Right hindlimb (tissue), 1 donor: ENCODE measurements at places on chromosomes 6 and 20.

GRCh38 chr20:62908971-62909791 lies 17.1 kb downstream of the DIDO1 start:
- DNase-seq, result no peak

- DNase-seq, result no peak
Observed at GRCh38 chr6:100160930-100161329, 166.9 kb upstream of the MCHR2 start.

DNA sequence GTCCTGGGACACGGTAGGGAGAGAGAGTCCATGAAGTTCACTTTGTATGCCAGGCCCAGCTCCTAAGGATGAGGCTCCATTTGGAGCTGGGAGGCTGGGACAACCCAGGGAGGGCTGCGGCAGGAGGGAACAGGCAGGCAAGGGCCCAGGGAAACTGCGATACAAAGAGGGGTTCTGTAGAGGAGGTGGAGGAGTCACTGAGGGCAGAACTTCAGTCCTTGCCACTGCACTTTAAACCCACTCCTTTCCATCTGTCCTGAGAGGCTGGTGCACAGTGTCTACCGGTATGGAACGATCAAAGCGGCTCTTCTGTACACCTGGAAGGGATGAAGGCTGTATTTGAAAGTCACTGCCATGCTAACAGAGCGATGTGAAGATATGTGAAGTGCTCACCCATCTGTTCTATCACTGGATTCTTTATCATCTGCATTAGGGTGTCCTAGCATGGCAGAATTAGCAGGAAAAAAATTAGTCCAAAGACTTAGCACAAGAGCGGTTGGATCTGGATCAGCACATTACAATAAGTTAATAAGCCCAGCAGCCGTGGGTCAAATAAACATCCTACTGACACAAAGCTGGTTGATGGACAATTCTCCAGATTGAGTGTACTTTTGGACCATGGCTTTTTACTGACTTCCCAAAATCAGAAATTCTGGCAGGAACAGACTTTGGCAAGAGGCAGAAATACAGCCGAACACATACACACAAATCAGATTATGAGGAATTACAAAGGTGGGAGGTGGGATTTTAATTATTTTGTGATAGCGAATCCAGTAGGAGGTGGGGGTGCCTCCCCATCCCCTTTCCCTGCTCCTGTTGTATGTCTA lies 20.9 kb upstream of the ZFAND3 start:
- no peak for DNase-seq

DNA sequence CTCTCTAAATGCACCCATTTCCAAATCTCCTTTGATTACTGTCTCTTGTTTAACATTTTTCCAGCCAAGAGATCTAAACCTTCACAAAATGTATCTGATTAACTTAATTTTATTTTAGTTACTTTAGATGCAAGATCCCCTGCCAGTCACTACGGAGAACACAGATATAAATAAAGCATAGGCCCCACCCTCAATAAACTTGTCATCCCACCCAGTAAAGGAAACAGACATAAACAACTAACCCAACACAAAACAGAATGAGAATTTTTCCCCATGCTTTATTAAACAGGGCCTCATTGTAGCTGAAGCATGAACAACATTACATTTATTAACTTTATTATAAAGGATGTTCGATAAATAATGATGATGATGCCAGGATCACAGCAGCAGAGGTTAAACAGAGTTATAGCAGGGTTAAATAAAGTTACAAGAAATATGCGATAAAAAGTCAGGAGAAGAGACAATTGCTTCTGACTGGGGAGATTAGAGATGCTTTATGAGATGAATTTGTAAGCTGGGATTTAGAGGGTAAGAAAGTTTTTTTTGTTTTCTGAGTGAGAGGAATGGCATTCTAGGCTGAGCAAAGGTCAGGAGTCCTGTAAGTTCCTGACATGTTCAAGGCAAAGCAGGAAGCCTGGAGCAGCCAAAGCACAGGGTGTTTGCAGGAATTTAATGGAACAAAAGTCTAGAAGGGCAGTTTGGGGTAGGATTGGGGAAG lies 41.1 kb downstream of the TFAP2A start:
- DNase-seq, result no peak

DNA sequence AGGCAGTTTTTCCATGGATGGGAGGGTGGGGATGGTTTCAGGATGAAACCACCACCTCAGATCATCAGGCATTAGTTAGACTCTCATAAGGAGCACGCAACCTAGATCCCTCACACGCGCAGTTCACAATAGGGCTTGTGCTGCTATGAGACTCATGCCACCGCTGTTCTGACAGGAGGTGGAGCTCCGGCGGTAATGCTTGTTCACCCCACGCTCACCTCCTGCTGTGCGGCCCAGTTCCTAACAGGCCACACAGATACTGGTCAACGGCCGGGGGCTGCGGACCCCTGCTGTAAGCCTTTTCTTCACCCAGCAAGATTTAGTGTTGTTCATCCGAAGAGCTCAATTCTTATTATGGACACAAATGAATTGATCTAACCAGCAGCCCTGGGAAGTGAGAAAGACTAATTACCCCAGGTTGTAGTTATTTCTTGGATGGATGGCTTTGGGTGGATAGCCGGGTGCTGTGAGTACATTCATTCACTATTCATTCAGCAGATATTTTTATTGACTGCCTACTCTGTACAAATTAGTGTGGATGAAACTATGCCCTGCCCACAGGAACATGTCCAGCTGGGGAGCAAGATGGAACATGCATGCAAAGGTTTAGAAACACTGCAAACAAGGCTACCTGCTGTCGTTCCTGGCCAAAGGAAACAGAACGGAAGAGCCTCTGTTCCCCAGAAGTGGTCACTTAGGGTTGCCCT lies 57.2 kb downstream of the RIOK1 start:
- DNase-seq, result no peak

DNA sequence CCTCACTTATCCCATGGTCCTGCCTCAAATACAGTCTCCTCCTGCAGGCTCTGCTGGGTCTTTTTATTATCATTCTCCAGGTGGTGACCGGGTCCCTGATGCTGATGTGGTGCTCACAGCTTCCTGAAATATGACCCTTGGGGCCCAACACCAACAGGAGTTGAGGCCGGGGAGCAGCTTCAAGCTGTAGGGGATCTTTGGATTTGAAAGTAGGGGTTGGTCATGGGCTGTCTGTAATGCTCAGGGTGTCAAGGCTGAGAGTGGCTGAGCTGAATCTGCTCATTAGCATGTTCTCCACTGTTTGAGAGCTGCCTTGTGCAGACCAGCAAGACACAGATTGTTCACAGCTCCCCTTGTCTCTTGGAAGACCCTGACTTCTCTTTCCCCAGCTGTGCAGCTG lies 35.5 kb downstream of the HLA-F start:
- DNase-seq, result no peak

DNA sequence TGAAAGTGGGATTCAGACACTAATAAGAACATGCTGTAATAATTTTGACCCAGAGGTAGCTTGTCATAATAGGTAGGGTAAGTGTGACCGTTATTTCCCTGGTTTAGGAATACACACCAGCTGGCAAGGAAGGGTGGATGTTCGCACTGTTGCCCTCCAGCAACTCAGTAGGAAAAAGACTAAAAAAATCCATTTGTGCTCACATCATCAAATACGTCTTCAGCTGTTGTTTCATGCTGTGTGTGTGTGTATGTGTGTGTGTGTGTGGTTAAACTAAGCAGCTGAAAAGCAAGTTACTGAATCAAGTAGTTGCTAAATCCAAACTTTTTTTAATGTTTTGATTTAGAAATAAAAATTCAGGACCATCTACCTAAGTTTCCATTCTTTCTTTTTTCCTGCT lies 218.7 kb downstream of the TRDN start:
- DNase-seq, result no peak

- no peak for DNase-seq
Observed at GRCh38 chr6:125529061-125529460, 220.4 kb upstream of the HEY2 start.

DNA sequence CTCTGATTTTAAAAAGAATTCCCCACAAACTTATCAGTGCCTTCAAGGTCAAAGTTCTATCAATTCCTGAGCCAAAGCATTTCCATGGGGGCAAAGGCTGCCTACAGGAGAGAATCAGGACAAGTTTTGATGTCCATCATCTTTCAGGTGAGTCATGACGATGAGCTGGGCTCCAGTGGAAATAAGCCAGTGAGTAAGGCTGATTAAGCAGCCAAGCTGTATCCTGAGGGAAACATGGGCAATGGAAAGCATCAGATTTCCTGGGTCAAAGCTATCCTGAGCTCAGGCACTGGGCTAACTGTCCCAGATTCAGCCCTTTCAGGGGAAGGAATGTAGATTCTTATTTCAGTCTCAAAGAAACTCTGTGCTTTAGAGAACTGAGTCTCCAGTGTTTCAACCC lies 377.4 kb downstream of the CD109 start:
- DNase-seq, result no peak

- peak; percentile 64 for DNase-seq
Observed at GRCh38 chr6:56555438-56555872, 87.2 kb downstream of the DST start.
